Mucosa of gallbladder (tissue), 1 donor: ENCODE measurements at places on chromosomes 6 and 20.

- no peak for DNase-seq
Measured at GRCh38 chr6:33869826-33870423, 66.1 kb upstream of the MLN start.

- no peak for DNase-seq
Measured at GRCh38 chr6:154613137-154613676, 102.7 kb upstream of the CNKSR3 start.

GRCh38 chr6:70124443-70124842 is 178.4 kb downstream of the COL9A1 start:
- no peak for DNase-seq

GRCh38 chr6:1739220-1739619 is 129.5 kb downstream of the FOXC1 start:
- no peak for DNase-seq

DNA sequence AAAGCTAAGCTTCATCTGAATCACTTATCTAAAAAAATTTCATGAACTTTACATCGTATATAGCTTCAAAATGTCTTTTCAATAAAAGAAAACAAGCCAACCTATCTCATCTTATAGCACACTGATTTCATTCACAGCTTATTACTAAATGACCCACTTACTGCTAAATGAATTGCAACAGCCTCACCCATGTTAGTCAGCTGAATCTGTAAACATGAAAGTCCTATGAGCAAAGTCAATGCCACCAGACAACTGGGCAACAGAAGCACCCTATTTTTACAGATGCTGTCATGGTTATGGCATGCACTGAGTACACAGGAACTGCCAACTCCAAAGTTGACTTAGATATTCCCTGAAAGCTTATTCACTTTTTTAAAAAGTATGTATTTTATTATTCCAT is 41.2 kb upstream of the DST start:
- peak; percentile 83 for DNase-seq

- no peak for DNase-seq
Measured at GRCh38 chr6:76553256-76553655, 480.8 kb upstream of the IMPG1 start.

- no peak for DNase-seq
Measured at GRCh38 chr6:166286839-166287271, 21.3 kb downstream of the PRR18 start.

GRCh38 chr6:3326184-3326971 is 67.6 kb downstream of the PSMG4 start:
- no peak for DNase-seq

DNA sequence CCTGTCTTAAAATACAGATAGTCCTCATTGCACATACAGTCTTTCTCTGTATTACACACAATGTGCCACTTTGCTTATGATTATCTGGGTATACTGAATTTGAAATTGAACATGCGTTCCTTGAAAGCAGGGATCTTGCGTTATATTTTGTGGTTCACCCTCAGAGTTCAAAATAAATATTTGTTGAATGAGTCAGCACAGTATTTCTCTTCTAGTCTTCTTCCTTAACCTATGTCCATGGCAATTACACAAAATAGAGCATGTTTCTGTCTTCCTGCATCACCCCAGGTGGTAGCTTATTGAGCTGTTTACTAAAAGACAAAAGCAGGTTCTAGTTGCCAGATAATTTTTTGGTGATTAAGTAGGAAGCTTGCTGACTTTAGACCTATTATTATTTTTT is 272.9 kb upstream of the FERMT1 start:
- DNase-seq = no peak

DNA sequence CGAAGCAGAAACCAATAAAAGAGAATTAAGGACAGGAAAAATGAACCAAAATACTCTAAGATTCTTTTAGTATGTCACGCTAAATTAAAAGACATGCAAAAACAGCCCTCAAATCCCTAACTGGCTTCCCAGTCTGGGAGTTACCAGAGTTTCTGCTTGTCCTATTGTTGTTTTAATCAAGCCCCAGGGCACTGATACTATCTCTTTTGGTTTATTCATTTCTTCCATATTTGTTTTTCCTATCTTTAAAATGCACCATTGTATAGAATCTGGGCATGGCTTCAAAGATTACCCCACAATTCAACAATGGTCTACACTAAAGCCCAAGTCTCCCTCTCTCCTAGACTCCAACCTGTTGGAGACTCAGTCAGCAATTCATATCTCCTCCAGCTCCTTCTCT is 169.1 kb downstream of the MYLK4 start:
- DNase-seq = no peak

DNA sequence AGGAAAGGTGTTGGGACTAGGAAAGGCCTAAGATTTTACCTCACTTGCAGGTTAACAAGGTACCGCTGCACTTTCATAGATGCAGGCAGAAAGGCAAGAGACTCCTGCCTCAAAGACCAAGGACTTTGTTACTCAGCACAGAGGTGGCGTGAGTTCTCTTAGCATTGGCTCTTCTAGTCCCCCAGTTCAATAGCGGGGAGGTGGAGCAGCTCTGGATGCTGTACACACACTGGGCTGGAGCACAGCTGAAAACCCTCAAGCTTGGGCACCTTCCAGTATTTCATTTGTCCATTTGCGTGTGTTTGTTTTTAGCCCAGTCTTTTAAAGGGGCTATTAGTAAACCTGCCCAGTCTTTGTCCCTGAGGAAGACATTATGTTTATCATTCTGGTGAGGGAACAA is 345.2 kb downstream of the FARS2 start:
- no peak for DNase-seq

DNA sequence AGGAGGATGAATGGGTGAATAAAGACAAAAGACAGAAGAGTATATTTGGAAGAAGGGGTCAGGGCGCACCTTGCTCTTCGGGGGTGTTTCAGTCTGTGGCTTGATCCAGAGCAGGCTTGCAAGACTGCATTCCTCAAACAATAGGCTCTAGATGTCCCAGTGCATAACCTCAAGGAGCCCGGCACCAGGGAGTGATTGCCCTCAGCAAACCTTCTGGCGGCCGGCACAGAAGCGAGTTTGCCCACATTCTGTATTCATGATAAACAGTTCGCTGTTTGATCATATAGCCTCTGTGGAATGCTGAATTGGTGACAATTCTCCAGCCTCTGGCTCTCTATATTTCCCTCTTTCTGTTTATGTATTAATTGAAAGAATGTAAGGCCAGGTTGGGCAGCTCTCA is 29.7 kb upstream of the HLA-DRB5 start:
- DNase-seq = no peak

GRCh38 chr6:34658605-34659265 is 37.8 kb downstream of the ILRUN start:
- DNase-seq = no peak

- DNase-seq = no peak
Measured at GRCh38 chr6:43377710-43378229, 8.3 kb upstream of the ZNF318 start.

GRCh38 chr6:162699961-162700360 is 27.6 kb downstream of the PRKN start:
- DNase-seq = no peak

DNA sequence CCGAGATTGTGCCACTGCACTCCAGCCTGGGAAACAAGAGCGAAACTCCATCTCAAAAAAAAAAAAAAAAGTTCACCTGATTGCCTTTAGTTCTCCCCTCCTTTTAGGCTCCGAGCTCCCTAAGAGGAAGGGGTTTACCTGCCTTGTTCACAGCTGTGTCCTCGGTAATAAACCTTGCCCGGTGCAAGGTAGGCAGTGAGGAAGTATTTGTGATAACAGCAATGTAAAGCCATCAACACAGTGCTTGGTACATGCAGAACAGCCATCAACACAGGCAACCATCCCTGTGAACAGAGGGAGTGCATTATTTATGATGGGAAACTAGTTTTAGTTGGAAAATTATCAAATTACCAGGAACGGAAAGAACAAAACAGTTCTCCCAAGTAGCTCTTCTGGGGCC is 1.8 kb upstream of the SPO11 start:
- DNase-seq = no peak

DNA sequence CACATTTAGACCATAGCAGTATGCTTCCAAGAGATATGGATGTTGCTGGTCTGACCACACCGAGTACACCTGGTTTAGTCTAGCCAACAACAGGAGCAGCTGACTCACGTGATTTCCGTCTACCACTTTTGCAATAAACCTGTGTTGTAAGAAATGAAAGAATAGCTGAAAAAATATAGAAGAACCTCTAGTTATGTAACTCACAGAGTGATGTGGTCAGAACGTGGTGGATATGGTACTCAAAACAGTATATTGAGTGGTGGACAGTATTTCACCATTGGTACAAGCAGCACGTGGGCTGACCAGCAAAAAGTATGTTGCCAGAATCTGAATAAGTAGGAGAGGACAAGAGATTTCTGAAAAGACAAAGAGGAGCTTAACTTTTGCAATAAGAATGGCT is 226.9 kb downstream of the TBC1D7 start:
- DNase-seq = no peak

DNA sequence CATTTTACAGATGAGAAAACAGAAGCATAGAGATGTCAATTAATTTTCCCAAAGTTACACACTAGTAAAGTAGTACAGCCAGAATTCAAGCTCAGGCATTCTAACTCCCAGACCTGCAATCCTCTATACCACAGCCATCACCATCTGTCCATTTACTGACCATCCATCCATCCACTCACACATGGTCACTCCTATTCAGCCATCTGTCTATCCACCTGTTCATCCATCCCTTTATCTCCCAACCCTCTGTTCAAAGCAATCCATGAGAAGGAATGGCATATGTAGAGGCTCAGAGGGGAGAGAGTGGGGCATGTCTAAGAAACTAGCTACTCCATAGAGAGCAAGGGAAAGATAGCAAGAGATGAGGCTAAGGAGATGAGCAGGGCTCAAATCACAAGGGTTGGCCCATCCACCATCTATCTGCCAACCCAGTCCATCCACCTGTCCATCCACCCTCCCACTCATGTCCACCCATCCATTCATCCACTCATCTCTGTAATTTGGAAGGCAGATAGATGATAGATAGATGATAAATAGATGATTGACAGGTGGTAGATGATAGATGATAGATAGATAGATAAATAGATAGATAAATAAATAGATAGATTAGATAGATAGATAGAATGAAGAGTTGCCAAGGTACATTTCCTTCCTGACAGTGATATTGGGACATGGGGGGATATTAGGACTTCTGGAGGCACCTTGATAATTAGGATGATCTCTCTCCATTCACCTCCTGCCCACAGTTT is 12.2 kb upstream of the C6orf132 start:
- no peak for DNase-seq
